ENCODE measurements at places on chromosomes 16 and 17.
A peak's percentile ranks its signal among the peaks of the same experiment; 100 is the strongest.

GRCh38 chr16:88194397-88195268 lies 188.1 kb upstream of the ZNF469 start:
- DNase-seq = no peak

DNA sequence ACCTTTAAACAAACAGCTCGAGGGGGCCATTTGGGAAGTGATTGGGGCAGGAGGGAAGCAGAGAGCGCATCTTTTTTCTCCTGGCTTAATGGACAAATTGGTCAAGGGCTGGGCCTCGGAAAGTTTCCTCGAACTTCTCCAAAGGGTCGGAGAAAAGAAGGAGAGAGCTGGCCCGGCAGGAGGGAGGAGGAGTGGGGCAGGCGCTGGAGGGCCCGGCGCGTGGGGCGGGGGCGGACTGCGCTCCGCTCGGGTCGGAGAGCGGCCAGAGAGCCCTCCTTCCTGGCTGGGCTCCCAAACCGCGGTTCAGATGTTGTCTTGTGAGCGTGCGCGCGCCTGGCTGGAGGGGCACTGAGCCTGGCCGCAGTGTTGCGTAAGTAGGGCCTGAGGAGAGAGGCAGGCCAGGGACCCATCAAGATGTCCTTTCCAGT lies 1.2 kb downstream of the MMP2 start:
- DNase-seq = peak; percentile 57

GRCh38 chr17:76414334-76415295 lies 30.2 kb downstream of the SPHK1 start:
- peak; percentile 45 for DNase-seq

GRCh38 chr17:68125111-68125870 lies 89.8 kb downstream of the KPNA2 start:
- DNase-seq = no peak

- DNase-seq = no peak
These were observed 628 bp upstream of the BLMH start for GRCh38 chr17:30292286-30292858.

DNA sequence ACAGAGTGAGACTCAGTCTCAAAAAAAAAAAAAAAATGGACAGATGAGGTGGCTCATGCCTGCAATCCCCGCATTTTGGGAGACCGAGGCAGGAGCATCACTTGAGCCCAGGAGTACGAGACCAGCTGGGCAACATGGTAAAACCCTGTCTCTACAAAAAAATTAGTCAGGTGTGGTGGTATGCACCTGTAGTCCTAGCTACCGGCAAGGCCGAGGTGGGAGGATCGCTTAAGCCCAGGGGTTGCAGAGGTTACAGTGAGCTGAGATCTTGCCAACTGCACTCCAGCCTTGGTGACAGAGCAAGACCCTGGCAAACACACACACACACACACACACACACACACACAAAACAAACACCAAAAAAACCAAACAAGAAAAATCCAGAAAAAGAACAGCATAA lies 7.7 kb upstream of the ENGASE start:
- DNase-seq = no peak

- no peak for DNase-seq
These were observed 28.7 kb downstream of the CALB2 start for GRCh38 chr16:71387045-71387871.

GRCh38 chr17:2438823-2439222 lies 38.0 kb upstream of the MNT start:
- DNase-seq = no peak

DNA sequence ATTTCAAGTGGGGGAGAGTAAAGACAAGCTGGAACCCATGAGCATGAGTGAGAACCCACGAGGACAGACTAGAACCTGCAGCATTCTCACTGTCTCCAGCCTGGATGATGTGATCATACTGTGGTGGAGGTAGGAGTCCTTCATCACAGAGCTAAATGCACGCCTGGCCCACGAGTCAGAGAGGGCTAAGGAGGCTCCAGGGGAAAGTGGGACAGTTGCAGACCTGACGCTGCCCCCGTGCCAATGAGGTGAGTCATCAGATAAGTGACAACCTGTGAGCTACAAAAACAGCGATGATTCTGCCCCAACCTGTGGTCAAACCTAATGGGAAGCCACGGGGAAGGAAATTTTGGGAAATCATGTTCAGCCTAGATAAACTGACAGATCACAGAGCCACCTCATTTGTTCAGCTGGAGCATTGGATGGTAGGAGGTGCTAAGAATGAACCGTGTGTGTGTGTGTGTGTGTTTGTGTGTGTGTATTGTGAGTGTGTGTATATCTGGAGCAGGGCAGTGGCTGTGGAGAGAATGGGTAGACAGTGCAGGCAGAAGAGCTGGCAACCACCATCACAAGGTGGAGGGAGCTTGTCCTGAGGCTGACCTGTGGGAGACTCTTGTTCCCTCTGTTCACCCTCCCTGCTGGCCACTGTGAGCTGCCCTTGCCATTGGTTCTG lies 131.8 kb downstream of the UTP18 start:
- DNase-seq = no peak

DNA sequence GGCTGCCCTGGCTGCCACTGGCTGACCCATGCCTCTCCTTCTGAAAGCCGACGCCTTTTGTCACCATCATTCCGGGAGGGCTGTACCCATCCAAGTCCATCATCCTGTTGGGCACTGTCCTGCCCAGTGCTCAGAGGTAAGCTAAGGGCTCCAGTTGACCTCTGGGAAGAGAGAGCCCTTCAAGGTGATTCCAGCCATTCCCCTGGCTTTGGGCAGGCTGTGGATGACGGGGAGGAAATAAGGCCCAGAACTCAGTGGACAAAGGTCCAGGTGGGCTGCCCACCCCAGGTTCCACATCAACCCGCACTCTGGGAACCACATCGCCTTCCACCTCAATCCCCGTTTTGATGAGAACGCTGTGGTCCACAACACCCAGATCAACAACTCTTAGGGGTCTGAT lies 45.8 kb downstream of the NOS2 start:
- no peak for DNase-seq

DNA sequence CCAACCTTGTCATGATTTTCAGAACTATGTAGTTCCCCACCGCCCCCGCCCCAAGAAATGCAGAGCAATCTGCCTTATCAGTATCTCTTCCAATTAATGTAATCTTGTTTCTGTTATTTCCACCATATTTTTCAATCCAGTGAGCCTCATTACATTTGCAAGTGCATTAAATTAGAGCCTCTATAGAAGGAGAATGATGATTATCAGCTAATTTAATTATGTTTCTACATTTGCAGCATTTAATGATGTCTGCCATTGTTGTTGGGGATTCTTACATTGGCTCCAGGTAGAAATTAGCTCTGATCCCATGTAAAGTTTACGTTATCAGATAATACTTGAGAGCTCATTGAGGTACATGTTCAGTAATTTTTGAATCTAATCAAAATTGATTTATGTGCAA lies 707.0 kb upstream of the RBFOX1 start:
- DNase-seq = no peak

- no peak for DNase-seq
These were observed 35.0 kb downstream of the BCAS3 start for GRCh38 chr17:60712675-60713074.

DNA sequence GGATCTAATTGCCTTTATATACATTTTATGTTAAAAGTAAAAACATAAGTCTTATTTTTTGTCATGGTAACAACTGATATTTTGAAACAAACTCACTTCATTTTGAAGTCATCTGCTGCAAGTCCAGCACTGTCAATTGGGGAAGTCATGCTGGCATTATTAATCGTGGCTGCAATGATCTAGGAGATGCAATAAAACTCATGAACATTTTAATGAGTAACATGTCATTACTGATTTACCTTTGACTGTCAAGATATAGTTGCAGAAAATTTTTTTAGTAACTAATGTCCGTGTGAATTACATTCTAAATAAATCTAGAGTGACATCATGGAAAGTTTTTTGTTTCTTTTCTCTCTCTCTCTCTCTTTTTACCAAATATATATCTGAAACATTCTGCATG lies 17.3 kb upstream of the KRT24 start:
- no peak for DNase-seq

GRCh38 chr17:17692353-17693252 lies 11.3 kb downstream of the RAI1 start:
- no peak for DNase-seq

DNA sequence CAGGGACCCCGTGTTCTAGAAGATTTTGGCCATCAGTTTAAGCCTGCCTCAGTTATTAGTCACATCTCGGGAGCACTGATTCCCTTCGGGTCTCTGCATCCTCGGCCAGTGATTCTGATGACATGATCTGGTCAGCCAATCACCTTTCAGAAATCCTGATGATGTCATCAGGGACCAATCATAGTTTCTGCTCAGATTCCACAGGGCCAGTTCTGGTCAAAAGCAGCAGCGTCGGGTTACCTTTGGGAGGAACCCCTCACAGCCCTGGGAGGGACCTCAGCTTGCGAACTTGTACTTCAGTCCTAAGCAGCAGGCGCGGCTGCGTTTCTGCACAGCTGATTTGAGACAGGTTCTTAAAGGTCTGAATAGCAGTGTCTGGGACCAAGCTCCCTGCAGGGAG lies 13.9 kb downstream of the KDM8 start:
- no peak for DNase-seq

GRCh38 chr16:58299757-58300349 lies 5.0 kb upstream of the PRSS54 start:
- peak; percentile 48 for DNase-seq

GRCh38 chr17:15511142-15511541 lies 43.7 kb upstream of the CDRT4 start:
- DNase-seq = no peak

GRCh38 chr17:58335779-58336455 lies 7.3 kb upstream of the TSPOAP1 start:
- DNase-seq = peak; percentile 95

DNA sequence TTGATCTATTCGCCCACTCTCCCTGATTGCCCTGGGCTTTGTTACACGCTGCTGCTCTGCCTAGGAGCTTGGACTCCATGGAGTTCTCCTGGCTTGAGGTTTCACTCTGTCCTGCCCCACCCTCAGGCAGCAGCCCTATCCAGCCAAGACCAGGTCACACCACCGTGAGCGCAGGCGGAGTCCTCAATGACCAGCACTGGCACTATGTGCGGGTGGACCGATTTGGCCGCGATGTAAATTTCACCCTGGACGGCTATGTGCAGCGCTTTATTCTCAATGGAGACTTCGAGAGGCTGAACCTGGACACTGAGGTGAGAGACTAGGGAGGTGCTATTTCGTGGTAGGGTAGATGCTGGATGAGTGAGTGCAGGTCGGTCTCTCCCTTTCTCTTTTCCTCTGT lies 3.5 kb downstream of the CNTNAP1 start:
- no peak for DNase-seq

- DNase-seq = no peak
These were observed 40.6 kb upstream of the XYLT1 start for GRCh38 chr16:17511340-17511739.

GRCh38 chr17:79203016-79203415 lies 128.4 kb downstream of the ENGASE start:
- DNase-seq = no peak

GRCh38 chr17:76131051-76131691 lies 9.9 kb downstream of the FOXJ1 start:
- DNase-seq = no peak

GRCh38 chr16:29988346-29989075 lies 6.9 kb downstream of the HIRIP3 start:
- no peak for DNase-seq

- DNase-seq = no peak
These were observed 387.3 kb downstream of the HS3ST3B1 start for GRCh38 chr17:14688134-14688533.

GRCh38 chr17:45983614-45984310 lies 15.3 kb upstream of the STH start:
- no peak for DNase-seq

GRCh38 chr17:63820963-63821561 lies 6.2 kb upstream of the PSMC5 start:
- no peak for DNase-seq
